ENCODE measurements at places on chromosomes 7 and 10. TPM values are rescaled to one million over a fixed set of nuclear protein-coding genes. Genes with fewer than 3 reads are reported as not detected.

Gene CALCR
- polyA plus RNA-seq, result not detected

Gene TBC1D12
- 1.8 TPM for polyA plus RNA-seq

Gene VSIR
- polyA plus RNA-seq, result 23.8 TPM

Gene CYP26C1
- polyA plus RNA-seq, result 0.01 TPM

Gene LBX1
- polyA plus RNA-seq, result not detected

Gene UBE2D4
- 10.5 TPM for polyA plus RNA-seq

All from IMR-90 (cell line).